NAMALWA (cell line): ENCODE measurements at places on chromosomes 6 and 20.

DNA sequence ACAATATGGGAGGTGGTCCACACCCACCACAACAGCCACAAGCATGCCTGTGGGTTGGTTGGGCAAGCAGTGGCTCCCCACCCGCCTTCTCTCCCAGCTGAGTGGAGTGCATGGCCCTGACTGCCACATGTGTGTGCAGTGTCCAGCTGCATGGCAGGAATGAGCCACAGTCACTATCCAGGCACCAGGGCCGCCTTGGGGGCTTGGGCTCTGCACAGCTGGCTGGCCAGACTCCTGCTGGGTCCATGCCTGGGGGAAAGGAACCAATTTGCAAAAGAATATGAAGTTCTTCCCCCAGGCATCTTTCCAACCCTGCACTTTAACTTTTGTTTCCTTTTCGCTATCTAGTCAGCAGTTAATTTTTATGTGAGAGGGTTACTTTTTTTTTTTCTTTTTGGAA is 11.6 kb upstream of the ASCC3 start:
- DNase-seq = no peak

GRCh38 chr6:143295932-143296331 is 154.6 kb downstream of the ADAT2 start:
- DNase-seq = no peak

GRCh38 chr20:57071283-57071731 is 195.1 kb downstream of the BMP7 start:
- no peak for DNase-seq

- no peak for DNase-seq
These were observed 299.1 kb upstream of the ID4 start for GRCh38 chr6:19538096-19538495.

GRCh38 chr20:60131375-60131774 is 173.2 kb downstream of the CDH26 start:
- no peak for DNase-seq

GRCh38 chr6:158708239-158708638 is 58.4 kb downstream of the SYTL3 start:
- no peak for DNase-seq

- DNase-seq = no peak
These were observed 61.2 kb downstream of the VEGFA start for GRCh38 chr6:43831191-43831590.

- DNase-seq = no peak
These were observed 31.0 kb upstream of the ZNFX1 start for GRCh38 chr20:49308875-49309274.

DNA sequence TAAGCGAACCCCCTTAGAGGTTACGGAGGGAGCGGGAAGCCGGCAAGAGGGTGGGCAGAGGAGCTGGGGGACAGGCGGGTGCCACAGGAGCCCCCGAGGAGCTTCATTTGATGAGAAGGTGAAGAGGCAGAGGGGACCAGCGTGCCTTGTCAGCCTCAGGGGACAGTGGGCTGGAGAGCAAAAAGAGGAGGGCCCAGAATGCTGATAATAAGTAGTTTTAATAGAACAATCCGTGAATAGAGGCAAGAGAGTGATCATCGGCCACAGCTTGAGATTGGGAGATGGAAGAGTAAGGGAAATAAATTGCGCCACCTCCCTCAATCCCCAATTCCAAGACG is 1.3 kb downstream of the COL19A1 start:
- no peak for DNase-seq

- DNase-seq = no peak
These were observed 13.2 kb upstream of the PARD6B start for GRCh38 chr20:50717974-50718761.

GRCh38 chr6:6919173-6919572 is 188.6 kb upstream of the RREB1 start:
- DNase-seq = no peak

- no peak for DNase-seq
These were observed 221.2 kb upstream of the QKI start for GRCh38 chr6:163193326-163193725.

DNA sequence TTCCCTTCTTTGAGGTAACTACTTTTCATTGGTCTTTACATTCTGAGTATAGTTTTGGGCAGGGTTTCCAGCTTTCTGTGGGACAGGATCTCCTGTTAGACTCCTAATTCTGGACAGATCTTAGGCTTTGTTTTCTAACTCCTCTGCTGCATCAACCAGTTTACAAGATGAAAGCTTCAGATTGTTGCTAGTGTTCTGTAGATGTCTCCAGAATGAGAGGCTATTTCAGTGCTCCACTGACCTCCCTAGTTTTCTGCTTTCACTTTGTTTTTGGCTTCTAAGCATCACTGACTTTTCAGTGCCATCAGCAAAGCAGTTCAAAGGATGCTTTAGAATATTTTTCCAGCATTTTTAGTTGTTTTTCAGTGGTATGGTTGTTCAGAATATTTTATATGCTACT is 101.4 kb downstream of the LIN28B start:
- DNase-seq = no peak

DNA sequence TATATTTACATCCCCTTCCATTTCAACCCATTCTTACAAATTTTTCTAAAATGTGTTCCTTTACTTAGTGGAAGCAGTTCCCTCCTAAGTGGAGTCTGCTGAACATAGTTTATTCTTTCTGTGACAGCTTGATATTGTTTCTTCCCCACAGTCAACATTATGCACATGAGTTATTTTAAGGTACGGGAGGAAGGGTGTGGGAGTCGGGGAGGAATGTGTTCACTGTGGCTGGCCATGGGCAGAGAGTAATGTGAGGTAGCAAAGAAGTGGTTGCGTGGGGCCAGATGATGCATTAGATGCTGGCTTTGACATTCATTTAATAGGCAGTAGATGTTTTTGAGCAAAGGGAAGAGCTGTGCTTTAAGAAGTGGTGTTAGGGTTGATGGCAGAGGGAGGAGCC is 98.5 kb downstream of the ARMC2 start:
- no peak for DNase-seq

DNA sequence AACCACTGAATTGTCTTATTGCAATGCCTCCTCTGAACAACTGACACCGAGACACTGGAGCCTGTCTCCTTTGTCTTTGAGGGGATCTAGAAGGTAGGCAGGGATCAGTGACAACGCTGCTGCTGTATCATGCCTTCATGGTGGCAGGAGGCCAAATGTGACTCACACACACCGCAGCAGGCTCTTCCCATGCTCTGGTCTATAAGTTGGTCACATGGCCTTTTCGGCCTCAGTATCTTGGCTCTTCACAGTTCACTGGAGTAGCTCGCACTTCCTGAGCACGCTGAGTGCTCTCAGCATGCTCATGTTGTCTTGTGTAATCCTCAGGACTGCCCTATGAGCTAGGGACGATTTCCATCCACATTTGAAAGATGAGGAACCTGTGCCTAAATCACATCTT is 167.4 kb upstream of the PCSK2 start:
- no peak for DNase-seq

DNA sequence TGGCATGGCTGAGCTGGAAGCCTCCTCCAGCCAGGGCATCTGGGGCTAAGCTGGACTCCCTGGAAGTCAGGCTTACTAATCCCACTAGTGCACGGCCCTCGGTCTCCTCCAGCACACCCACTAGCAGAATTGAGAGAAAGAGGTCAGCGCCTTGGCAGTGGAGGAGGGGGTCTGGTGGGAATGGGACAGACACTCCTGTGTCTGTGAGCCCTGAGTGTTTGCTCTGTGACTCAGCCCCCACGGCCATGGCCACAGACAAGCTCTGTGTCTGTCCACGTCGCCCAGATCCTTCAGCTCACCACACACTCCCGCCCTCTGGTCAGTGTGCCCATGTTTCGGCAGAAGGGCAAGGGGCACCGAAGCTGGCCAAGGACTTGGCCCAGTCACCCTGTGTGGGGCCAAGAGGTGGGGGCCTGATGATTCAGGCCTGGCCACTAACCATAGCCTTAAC is 8.8 kb downstream of the MDFI start:
- no peak for DNase-seq

- no peak for DNase-seq
These were observed 7.8 kb downstream of the C6orf118 start for GRCh38 chr6:165301372-165302246.

- DNase-seq = no peak
These were observed 182.6 kb upstream of the JAG1 start for GRCh38 chr20:10856237-10857015.

DNA sequence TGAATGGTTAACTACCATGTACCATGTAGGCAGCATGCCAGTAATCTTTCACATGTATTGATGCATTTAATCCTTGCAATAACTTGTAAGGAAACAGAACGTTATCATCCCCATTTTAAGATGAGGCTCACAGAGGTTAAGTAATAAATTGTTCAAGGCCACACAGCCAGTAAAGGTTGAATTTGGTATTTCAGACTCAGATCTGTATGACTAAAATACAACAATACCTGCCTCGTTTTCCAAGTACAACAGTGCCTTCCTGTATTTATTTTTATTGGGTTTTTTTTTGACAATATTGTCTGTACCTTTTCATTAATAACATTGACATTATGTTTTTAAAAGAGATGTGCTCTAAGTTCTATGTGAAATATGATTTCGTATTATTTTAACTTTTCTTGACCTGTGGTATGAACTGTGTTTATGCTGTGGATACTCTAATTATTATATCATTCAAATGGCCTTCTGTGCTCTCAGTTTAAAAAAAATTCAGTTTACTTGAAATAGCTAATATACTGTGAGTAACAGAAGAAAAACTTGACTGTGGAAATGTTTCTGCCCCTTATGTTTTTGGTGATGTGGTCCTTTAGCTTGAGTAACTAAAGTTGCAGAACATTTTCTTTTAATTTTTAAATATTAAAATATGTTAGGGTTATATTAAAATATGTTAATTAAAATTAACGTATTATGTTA is 39.7 kb downstream of the XRN2 start:
- DNase-seq = no peak

GRCh38 chr6:112535816-112536215 is 188.7 kb downstream of the RFPL4B start:
- no peak for DNase-seq

DNA sequence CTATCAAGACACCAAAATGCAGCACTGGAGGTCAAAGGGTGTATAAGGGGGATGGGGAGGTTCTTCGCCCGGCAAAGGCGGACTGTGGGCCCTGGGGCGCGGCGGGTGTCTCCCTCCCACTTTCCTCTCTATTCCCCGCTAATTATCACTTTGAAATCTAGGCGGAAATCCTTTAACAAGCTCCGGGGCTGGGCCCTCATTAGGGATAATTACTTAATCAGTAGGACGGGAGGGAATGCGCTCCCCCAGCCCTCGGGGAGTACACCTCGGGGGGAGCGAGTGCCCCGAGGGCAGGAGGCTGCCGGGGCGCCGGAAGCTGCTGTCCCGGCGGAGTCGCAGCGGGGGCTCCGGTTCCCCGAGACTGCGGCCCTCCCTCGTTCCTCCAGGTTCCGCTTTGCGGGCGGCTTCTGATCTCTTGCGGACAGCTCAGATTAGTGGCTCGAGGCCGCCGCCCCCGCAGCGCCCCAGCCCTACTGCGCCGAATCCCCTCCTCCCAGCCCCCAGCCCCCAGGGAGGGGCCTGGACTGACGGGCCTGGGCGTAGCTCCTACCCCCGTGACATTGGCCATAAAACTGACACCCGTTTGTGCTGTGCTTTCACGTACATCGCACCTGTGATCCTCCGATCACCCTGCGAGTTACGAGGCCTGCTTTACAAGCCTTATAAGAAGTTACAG is 14.7 kb downstream of the MUCL3 start:
- no peak for DNase-seq

- no peak for DNase-seq
These were observed 56.6 kb upstream of the TBC1D7 start for GRCh38 chr6:13384966-13385365.

GRCh38 chr20:24608926-24609667 is 139.7 kb downstream of the SYNDIG1 start:
- no peak for DNase-seq
